Neural crest cell (in vitro differentiated cells): ENCODE measurements at places on chromosomes 13 and 19. TPM values are rescaled to one million over a fixed set of nuclear protein-coding genes. Genes with fewer than 3 reads are reported as not detected.

Gene CEACAM7
- total RNA-seq, result not detected in 2 replicates

Gene PSG7
- not detected in 2 replicates for total RNA-seq

Gene SIGLEC6
- not detected in 2 replicates for total RNA-seq

GRCh38 chr19:51903192-51903591, 1.6 kb downstream of the ZNF649 start:
- DNase-seq, result no peak

DNA sequence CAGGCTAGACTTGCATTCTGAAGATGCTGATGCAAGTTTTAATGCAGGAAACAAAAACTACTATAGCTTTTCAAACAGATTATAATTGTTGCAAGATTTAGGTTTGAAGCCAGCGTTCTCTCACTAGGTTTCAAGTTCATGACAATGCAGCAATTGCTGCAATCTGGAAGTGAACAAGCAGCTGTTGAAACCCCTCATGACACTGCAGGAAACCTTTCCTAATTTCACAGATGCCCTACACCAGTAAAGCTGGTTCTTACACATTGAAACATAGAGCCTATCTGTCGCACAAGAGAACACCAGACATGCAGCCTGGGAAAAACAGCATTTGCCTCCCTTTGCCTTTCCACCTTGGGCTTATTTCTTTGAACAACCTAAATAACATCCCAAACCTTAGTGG, 1737.2 kb upstream of the MIR17HG start:
- no peak for DNase-seq

DNA sequence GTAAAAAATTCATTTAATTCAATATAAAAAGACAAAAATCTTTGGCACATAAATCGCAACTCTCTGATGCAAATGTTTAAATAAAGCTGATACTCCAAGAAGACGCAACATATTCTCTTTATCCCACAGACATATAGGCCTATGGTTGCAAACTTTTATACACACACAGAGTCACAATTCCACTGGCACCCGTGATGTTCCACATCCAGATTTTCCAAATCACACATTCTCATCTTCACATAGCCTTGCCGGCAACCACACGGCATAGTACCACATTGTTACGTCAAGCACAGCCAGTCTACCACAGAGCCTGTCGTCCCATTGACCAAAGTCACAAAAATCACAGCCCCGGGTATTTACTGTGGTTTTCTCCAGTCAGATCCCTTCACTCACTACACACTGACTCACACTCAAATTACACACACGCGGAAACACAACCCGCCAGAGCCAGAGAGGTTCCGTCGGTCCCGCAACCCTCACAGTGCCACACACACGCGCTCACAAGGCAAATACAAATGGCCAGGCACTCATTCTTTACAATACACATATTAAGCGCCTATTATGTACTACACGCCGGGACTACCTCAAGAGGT, 546 bp upstream of the ZNF546 start:
- DNase-seq, result peak; percentile 12

DNA sequence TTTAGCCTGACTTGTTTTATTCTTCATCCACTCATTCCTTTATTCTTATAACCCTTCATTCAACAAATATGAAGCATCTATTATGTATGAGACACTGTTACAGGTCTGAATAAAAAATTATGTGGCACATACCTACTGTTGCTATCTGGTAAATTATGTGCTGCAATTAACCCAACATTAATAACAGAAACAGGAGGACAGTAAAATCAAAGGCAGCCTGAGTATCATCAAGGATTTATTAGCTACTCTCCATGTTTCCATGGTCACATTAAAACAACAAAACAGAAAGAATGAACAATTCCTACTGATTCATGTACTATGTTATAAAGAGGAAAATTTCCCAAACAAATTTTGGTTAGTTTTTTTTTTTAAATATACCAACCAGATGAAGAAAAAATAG, 43.9 kb downstream of the RAP2A start:
- DNase-seq, result no peak

DNA sequence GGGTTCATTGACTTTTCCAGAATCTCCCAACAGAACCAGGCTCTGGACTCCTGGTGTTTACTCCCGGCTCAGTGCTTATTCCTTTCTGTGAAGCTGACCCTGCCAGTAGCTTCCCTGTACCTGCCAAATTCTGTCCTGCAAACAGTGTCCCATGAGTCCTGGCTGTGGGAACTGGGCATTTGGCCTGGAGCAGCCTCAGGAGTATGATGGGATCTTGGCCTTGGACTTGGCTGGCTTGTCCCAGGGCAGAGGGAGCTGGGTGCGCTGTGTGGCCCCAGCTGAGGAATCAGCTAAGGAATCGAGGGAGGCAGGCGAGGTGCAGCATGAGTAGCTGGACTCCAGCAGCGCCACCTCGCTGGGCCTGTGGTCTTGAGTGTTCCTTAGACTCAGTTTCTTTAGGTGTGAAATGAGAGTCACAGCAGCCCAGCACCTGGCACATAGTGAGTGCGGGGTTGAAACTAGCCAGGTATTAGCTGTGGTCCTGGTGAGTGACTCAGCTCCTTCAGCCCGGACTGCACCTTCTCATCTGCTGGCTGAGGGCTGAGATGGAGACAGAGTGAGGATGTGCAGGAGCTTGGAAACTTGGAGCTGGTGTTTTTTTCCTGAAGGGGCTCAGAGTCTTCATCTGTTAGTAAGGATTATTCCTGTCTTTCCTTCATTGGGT, 10.4 kb downstream of the CLASRP start:
- DNase-seq, result no peak

- DNase-seq, result no peak
These were observed 648.0 kb downstream of the DACH1 start for GRCh38 chr13:71218960-71219359.

- no peak for DNase-seq
These were observed 8.5 kb downstream of the RANBP3 start for GRCh38 chr19:5969476-5969875.

GRCh38 chr19:28631961-28632360, 581.0 kb downstream of the UQCRFS1 start:
- DNase-seq, result no peak

DNA sequence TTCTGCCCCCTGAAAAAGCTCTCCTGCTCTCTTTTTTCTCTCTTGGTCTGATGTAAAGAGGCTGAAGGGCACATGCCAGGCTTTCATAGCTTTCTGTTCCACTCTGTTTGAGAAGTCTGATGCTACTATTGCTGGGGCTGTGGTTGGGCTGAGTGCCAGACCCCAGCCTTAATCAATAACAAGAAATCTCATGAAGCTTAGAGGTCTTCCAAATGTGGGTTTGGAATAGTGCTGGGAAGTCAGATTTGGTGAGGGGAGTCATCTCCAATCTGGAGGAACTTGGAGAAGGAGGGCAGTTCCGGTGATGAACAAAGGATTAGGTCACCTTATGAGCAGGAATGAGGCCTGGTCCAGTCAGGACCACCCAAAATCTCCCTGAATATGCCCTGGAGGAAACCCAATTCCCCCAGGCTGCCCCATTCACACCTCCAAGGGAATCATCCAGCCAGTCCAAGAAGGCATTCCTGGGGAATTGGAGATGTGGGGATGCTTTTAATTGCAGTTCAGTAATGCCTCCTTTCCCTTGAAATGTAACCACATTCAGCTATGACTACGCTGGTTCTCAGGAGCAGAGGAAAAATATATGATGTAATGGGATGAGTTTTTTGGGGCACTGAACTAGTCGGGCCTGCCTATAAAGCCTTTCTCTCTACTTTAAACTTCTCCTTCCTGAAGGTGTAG, 102.0 kb downstream of the STARD13 start:
- no peak for DNase-seq

- DNase-seq, result no peak
These were observed 304.7 kb upstream of the KLF12 start for GRCh38 chr13:74438901-74439300.
